ENCODE measurements at places on chromosomes 7 and 10.
A peak's percentile ranks its signal among the peaks of the same experiment; 100 is the strongest.

DNA sequence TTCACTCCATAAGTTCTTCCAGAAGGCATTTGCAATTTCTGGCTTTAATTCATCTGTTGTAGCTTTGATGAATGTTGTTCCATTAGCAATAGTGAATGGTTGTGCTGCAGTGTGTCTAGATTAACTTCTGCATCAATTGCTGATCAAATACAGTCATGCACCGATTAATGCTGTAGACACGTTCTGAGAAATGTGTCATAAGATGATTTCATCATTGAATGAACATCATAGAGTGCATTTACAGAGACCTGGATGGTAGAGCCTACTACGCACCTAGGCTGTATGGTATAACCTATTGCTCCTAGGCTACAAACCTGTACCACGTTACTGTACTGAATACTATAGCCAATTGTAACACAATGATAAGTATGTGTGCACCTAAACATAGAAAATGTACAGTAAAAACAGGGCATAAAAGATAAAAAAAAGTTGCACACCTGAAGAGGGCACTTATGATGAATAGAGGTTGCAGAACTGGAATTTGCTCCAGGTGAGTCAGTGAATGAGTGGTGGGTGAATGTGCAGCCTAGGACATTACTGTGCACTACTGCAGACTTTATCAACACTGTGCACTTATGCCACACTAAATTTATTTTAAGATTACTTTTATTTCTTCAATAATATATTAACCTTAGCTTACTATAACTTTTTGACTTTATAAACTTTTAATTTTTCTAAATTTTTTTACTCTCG is 170.7 kb downstream of the HERPUD2 start:
- DNase-seq: no peak

DNA sequence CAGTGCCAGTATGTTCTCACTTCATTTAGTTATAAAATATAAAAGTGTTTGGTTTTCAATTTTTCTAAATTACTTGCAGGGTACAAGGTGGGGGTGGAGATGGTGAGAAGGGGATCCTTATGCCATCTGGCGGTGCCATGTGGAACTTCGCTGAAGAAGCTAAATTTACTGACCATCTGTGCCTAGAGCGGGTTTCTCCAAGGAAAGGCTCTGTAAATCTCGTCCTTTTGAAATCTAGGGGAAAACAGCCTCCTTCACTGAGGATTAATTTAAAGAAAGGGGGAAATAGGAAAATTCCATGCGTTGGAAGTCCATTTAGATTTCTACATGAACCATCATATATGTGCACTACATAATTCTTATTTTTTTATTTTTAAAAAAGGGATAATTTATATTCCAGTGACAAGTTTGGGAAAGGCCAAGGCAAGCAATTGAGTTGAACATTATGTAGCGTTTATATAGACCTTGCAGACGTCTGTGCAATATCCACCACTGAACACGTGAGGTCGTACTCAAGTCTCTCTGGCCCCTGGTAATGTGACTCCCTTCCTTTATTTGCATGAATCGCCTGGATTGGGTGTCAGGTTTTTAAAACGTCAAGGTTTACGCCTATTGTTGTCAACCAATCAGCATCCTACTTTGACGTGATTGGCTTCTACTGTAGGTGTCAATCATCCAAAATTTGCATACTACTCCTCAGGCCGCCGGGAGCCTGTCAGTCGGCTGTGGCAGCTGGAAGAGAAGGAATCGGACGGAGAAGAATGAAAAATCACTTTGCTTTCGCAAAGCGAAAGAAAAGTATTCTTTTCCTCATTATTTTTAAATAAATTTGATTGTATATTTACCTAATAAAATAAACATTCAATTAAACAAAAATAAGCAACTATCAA is 297.1 kb upstream of the NFE2L3 start:
- DNase-seq: no peak

- no peak for DNase-seq
Observed at GRCh38 chr10:43408331-43408709, 666 bp downstream of the HNRNPF start.

- no peak for DNase-seq
Observed at GRCh38 chr10:36026081-36026480, 384.0 kb upstream of the FZD8 start.

- DNase-seq: no peak
Observed at GRCh38 chr10:83954193-83954799, 185.0 kb upstream of the GHITM start.

DNA sequence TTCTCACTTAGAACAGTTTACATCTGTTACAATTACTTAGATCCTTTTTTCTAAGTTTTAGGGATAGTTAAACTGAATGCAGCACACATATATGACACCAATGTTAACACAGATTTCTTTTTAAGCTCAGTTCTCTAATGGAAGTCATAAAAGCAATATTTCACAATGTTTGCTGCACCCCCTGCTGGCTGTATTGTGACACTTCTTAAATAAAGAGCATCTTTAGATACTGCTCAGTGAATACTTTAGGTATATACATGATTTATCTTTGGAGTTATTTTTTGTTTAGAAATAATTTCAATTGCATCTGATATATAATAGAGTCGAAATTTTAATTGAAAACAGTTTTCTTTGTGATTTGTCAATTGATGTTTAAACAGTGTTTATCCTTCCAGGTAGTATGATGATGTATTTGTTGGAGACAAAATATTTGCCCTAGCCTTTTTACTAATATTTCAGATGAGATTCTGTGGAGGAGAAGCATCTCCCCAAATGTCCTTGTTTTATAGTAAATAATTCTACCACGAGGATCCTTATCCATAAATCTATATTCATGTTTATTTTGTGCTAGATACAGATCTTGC is 174.4 kb downstream of the ST7 start:
- peak; percentile 36 for DNase-seq

DNA sequence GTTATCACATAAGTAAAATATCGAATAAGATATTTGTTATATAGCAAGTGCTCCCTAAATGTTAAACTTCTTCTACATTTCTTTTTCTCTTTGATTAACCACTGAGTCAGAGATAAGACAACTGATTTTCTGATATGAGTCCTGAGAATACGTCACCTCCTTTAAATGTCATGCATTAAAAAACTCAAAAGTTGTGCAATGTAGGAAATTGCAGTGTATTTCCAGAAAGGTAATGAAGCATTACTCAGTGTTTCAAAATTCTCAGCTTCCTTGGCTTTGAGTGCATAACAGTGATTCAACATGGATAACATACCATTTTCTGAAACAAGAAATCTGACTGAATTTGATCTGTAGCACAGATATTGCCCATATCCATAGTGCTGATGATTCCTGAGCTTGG is 155.8 kb downstream of the BMPER start:
- DNase-seq: no peak

GRCh38 chr7:157419035-157419293 is 82.2 kb downstream of the DNAJB6 start:
- DNase-seq: no peak

Measured in activated T-cell treated with anti-CD3 and anti-CD28 coated beads, Interleukin-2, amount 50 U/mL, for 24 hours (primary cell).